ENCODE measurements at places on chromosomes 2 and 18.

- no peak for DNase-seq
Measured at GRCh38 chr2:229635371-229635680, 79.0 kb downstream of the DNER start.

DNA sequence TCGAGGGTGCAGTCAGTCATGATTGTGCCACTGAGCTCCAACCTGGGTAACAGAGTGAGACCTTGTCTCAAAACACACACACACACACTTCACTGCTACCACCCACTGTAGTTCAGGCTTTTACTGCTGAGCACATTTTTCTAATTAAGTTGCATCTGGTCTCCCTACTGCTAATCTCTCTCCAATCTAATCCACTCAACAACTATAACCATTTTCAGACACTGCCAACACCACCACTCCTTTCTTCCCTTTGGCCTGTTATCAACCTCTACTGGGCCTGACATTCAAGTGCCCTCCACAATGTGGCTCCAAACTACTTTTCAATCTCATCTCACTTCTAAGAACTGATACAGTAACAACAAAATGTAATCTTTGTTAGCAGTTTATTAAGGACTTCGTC, 44.8 kb downstream of the RMP24 start:
- DNase-seq: no peak

- DNase-seq: no peak
Measured at GRCh38 chr2:4420032-4420431, 716.7 kb downstream of the DCDC2C start.

DNA sequence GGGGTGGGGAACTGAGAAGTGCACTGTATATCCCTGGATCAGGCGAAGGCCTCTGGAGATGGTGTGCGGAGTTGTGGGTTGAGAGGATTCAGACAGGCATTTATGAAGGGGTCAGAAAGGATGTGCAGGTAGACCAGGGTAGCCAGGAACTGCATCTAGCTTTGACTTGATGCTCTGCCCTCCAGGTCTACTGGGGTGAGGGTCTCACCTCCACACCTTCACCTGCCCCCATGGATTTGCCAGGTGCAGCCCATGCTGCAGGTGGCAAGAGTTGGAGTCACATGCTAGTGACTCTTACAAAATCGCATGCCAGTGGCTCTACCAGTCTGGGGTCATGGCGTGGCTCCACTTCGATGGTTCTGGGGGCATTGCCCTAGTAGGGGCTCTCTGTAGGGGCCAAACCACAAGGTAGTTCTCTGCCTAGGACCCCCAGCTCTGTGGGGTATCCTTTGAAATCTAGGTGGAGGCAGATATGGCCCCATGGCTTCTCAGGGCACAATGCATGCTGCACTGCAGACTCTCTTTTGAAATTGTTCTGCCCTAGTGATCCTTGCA, 18.9 kb upstream of the KCNF1 start:
- DNase-seq: no peak

DNA sequence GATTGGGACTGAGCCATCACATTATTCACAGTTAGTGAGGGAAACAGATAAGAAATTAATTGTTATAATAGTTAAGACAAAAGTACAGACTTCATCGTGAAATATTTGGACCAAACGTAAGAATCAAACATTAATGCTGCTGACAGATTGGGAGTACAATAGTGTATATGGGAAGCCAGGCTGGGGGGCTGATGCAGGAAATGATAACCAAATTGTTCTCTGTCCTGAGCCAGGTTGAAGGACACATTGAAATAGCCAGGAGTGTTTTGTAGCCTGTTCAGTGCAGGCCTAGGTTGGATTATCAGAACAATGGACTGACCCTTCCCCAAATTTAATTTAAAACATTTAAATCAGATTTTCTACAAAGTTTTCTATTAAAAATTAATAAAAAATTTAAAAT, 203.2 kb downstream of the BABAM2 start:
- DNase-seq: no peak

DNA sequence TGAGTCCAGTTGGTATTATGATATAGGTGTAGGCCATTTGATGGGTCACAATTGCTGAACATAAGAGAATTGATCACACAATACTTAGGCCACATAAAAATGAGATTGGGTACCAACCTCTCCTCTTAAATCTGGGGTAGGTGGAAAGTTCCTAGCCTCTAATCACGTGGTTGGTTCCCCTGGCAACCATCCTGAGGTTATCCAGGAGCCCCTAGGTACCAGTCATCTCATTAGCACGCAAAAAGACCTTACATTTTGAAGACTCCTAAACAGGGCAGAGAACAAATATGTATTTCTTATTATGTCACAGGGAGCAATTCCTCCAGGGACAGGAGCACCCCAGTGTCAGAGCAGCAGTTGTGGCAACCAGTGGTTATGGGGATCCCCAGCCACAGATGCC, 12.7 kb upstream of the SELENOI start:
- DNase-seq: no peak

- DNase-seq: no peak
Measured at GRCh38 chr2:154370873-154371272, 327.6 kb upstream of the KCNJ3 start.

GRCh38 chr2:205734436-205735037, 52.2 kb downstream of the NRP2 start:
- peak; percentile 60 for DNase-seq

DNA sequence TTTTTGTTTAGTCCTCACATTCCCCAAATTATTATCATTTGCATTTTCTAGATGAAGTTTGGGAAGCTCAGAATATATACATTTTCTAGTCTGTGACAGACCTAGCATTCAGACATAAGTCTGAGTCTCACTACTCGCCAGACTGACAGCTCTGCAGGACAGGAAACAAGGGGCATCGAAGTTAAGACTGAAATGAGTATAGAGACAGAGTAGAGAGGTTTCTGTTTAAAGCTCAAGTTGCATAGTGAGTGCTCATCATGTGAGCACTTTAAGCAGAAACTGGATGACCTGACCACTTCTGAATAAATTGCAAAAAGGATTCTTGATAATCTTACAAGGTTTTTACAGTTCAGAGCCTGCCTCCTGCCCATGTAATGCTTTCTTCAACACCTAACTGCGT, 1.1 kb downstream of the HADHB start:
- DNase-seq: no peak

DNA sequence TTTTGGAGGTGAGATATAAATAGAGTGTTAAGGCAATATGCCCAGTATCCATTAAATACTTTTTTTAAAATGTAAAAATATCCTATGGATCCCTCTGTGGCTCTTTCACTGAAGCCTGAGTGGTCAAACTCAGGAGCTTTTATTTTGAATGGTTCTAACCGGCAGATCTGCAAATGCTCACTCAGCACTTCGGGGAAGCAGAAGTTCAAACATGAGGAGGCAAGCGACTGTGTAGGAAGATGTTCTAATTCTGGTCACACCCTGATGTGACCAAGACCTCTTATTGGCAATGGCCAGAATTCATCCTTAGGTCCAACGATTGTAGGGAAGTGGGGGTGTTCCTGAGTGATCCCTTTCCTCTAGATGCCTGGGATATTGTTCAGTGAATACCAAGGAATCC, 168.8 kb downstream of the CDCA7 start:
- no peak for DNase-seq

- DNase-seq: no peak
Measured at GRCh38 chr2:67716895-67717396, 319.8 kb downstream of the ETAA1 start.

GRCh38 chr2:232315923-232316299, 62.6 kb upstream of the ALPP start:
- no peak for DNase-seq

- DNase-seq: no peak
Measured at GRCh38 chr2:15812187-15812780, 128.1 kb upstream of the MYCN start.

DNA sequence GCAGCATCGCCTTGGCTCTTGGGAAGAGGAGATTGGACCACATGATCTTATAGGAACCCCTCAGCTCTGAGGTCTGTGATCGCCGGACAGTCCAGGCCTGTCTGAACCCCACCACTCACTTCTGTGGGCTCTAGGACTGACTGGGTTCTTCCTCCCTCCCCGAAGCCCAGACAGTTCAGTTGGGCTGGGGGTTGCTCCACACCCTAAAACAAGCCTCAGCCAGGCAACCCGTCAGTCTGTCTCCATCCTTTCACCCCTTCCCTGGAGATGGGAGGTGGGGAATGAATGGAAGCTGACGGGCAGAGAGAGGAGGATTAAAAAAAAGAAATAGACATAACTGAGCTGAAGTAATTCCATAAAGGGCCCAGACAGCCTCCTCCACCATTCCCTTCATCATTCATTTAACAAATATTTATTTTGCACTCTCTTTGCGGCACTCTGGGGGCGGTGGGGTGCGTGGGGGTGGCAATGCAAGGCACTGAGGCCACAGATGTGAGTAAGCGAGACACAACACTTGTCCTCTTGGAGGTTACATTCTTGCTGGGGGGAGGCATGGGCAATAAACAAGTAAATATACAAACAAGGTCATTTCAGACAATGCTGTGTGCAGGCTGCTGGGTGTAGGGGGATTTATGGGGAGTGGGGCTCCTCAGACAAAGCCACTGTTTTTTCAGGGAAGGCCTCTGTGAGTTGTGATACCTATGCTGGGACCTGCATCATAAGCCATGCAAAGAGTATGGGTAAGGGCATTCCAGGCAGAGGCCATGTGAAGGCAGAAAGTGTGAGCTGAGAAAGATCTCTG, 12.9 kb downstream of the WNT10A start:
- no peak for DNase-seq

- peak; percentile 79 for DNase-seq
Measured at GRCh38 chr2:197804049-197804757, at the start of gene PLCL1. Gene PLCL1, plus strand, starts transcription at chr2:197804593.

GRCh38 chr2:191526091-191526490, 151.8 kb upstream of the NABP1 start:
- no peak for DNase-seq

DNA sequence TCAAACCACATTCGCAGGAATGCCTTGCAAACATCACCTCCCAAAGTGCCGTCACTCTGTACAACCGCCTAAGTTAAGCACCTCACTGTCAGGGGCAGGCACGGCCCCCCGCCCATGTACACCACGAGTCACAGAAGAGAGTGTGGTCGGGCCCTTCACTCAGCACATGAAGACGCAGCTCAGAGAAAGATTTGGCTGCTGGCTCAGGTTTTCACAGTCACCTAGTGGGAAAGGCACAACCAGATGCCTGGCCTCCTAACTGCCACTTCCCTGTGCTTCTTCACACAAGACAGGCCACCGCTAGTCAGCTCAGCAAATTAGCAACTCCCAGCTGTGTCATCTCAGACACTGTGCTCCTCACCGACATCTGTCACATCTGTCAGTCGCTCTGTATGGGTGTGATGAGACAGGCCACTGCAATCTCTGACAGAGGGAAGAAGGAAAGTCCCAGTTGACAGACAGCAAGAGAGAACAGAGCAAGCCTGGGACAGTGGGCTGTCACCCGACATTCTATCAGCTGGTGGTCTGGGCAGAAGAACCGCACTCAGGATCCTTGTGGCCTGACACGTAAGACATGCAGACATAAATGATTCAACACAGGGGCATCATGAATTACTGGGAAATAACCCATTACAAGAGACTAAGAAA, 60.8 kb downstream of the CRACDL start:
- DNase-seq: no peak

- DNase-seq: no peak
Measured at GRCh38 chr18:40088130-40088529, 1866.9 kb upstream of the PIK3C3 start.

DNA sequence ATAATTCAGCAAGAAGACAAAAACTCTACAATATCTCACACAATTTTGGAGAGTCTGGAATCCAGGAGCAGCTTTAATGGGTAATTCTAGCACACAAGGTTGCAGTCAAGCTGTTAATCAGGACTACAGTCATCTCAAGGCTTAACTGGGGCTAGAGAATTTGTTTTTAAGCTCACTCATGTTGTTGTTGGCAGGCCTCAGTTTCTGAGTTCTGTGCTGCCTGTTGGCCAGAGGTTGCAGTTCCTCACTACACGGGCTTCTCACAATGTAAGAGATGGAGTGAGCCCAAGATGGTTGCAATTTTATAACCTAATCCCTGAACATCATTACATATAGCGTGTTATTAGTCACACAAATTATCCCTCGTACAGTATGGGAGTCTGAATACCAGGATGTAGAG, 50.6 kb upstream of the TMEFF2 start:
- DNase-seq: no peak

Data from GM04504 (cell line).